ENCODE measurements at places on chromosomes 12 and 14.

DNA sequence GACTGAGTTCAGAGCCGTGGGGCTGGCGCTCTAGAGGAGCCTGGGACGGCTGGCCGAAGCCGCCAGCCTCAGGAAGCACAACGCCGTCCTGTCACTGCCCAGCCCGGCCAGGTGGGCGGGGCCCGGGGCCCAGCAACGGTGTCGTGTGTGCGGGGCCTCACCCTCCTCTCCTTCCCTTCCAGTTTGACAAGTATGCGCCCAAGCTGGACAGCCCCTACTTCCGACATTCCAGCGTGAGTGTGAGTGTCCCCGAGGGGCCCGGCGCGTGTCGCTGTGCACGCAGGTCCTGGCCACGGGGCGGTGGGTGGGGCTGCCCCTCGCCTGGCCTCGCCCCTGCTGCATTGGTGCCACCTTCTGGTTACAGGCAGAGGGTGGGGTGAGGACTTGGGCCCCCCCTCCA is 38.3 kb downstream of the LRCOL1 start:
- no peak for DNase-seq

- no peak for DNase-seq
Measured at GRCh38 chr12:20508962-20509361, 140.6 kb downstream of the PDE3A start.

GRCh38 chr12:120735181-120735580 is 9.6 kb downstream of the ACADS start:
- no peak for DNase-seq

GRCh38 chr12:24795699-24796347 is 153.1 kb downstream of the BCAT1 start:
- DNase-seq, result no peak

- DNase-seq, result peak; percentile 51
Measured at GRCh38 chr14:76050797-76051392, 65.3 kb downstream of the IFT43 start.

DNA sequence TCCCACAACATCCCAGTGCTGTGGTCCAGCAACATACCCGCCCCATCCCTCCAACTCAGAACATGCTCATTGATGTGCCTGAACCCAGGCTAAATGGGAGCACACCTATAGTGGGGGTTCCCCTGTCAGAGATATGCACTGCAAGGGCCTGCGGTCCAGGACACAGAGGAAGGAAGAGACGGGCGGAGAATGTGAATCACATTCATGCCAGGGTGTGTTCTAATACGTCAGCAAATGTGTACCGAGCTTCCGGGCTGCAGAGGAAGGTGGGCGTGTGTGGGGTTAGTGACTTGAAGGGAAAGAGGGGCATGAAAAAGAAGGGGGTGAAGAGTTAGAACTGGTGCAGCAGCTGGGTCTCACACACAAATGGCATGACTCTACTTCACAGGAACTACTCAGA is 83.7 kb downstream of the DPF3 start:
- peak; percentile 11 for DNase-seq

DNA sequence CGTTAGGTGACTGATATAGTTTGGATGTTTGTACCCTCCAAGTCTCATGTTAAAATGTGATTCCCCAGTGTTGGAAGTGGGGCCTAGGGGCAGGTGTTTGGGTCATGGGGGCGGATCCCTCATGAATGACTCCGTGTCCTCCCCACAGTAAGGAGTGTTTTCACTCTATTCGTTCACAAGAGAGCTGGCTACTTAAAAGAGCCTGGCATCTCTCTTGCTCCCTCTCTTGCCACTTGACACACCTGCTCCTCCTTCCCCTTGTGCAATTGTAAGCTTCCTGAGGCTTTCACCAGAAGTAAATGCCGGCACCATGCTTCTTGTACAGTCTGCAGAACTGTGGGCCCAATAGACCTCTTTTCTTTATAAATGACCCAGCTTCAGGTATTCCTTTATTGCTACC is 2.6 kb downstream of the IFI27L2 start:
- no peak for DNase-seq

GRCh38 chr12:12003609-12004008 is 67.1 kb upstream of the BCL2L14 start:
- DNase-seq, result no peak

GRCh38 chr14:68816183-68816942 is 23.5 kb upstream of the ZFP36L1 start:
- DNase-seq, result peak; percentile 89

DNA sequence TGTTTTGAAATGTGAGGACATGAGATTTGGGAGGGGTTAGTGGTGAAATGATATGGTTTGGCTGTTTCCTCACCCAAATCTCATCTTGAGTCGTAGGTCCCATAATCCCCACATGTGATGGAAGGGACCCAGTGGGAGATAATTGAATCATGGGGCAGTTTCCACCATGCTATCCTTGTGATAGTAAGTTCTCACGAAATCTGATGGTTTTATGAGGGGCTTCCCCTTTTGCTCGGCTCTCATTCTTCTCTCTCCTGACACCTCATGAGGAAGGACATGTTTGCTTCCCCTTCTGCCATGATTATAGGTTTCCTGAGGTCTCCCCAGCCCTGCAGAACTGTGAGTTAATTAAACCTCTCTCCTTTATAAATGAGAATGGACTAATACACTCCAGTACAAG is 18.0 kb downstream of the GALNT6 start:
- DNase-seq, result no peak

DNA sequence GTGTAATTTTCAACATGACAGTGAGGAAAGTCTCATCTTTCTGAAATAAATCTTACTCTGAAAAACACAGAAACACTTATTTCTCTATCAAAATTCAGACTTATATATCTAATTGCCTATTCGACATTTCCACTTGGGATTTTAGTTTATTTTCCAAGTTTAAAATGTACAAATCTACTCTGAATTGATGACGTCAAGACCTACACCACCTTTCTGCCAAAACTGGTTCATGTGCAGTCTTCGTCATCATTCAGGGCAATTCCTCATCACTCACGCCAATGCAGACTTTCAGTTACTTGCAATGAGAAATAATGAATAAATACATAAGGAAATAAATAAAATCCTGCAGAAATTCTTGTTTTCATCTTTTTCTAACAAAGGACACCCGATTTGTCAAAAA is 843.8 kb downstream of the C12orf50 start:
- no peak for DNase-seq

GRCh38 chr12:50110127-50110761 is 1.8 kb upstream of the COX14 start:
- no peak for DNase-seq

GRCh38 chr12:48947727-48948126 is 9.6 kb downstream of the ARF3 start:
- no peak for DNase-seq

DNA sequence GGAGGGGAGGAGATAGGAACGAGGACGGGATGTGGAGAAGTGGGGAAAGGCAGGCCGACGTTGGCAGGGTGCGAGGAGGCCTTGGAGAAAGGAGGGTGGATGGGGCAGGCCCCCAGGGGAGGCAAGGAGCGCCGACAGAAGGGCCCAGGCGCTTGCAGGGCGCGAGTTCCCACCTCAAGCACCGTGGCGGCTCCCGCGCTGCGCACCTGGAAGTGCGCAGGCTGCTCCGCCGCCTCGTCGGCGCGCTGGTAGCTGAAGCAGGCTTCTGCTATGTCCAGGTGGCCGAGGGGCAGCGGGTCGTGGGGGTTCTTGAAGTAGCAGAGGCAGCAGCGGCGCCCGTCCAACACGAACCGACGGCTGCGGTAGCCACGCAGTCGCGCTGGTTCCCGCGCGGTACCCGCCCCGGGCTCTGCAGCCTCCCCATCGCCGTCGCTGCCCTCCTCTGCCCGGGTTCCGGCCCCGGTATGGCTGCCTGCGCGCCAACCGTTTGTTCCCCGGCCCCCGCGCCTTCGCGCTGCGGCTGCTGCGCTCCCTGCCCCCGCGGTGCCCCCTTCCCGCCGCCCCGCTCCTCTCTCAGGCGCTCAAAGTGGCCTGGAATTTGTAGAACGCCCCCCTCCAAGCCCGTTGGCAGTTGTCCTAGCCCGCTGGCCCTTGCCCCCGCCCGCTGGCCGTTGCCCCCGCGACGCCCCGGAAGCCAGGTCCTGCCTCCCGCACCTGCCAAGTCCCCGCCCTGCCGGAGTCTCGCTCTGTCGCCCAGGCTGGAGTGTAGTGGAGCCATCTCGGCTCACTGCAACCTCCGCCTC is 1.1 kb upstream of the ACTR6 start:
- peak; percentile 70 for DNase-seq

- DNase-seq, result no peak
Measured at GRCh38 chr14:99952453-99952852, 112.8 kb upstream of the EVL start.

GRCh38 chr12:66304296-66304900 is 2.1 kb downstream of the HELB start:
- no peak for DNase-seq

DNA sequence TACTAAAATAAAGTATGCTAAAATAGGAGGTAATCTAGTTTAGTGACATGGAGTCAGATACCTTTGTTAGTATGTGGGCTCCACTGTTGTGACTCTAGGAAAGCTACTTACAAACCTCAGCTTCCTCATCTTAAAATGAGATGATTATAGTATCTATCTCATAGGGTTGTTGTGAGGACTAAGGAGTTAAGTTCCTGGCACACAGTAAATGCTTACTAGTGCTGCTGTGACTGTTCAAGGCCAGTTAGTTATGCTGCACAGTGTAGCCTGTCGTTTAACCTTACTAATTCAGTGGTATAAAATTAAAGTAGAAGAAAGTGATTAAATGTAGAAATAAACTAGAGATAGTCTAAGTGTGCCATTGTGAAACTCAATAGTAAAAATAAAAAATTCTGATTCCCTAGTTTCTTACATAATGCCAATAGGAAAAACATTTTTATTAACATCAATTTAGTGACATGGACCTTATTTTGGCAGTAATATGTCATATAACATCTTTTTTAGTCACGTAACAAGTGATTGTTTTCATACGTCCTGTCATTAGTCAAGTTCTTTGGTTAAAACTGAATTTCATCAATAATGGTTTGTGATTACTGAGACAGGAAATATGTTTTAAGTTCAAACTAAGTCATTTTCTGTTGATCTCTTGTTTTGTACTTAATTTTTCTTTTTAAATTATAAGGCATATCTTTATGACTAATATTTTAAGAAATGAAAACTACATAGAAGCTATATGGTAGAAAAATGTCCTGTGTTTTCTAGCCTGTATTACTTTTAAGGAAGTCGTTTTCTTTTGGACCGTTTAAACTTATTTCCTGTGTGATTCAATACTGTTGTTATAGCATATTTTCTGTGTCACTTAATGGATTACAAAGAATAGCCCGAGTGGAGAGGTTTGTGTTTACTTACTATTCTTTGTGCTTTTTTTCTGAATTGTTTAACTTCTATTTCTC is 74.0 kb downstream of the PCNX1 start:
- no peak for DNase-seq

DNA sequence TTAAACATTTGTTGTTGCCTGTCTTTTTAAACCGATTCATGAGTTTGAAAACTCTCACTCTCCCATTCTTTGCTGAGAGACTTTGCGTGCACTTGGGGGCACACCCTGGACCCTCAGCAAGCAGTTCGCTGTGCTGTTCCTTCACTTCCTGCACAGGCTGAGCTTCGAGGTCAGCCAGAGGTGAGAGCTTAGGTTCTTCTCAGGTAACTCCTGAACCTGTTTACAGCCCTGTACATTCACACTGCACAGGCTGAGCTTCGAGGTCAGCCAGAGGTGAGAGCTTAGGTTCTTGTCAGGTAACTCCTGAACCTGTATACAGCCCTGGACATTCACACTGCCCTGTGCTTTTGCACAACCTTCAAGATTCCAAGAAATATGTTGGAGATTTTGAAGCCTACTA is 9.8 kb upstream of the CLECL1 start:
- peak; percentile 30 for DNase-seq

GRCh38 chr14:100618763-100619320 is 31.6 kb upstream of the BEGAIN start:
- DNase-seq, result no peak

GRCh38 chr12:67891596-67891995 is 97.7 kb upstream of the IFNG-AS1 start:
- DNase-seq, result no peak

GRCh38 chr14:43198465-43198864 is 1308.6 kb downstream of the FSCB start:
- no peak for DNase-seq

- no peak for DNase-seq
Measured at GRCh38 chr12:90978117-90978770, 23.3 kb upstream of the CCER1 start.

GRCh38 chr12:113831016-113831415 is 135.1 kb downstream of the RBM19 start:
- no peak for DNase-seq

DNA sequence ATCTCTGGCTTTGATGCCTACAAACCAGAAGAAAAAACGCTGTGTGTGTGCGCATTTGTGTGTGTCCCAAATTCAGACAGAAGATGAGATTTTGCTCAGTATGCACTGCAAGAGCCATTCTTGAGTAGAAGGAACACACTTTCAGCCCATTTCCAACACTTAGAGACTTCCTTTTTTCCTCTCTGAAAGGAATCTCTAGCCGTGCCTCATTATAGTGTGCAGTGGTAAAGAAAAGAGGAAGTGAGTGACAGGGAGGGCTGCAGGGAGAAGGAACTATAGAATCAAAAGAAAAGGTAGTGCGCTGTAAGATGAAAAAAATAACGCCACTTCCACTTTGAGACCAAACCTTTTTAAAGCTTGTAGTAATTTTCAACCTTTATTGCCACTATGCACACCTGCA is 1400.9 kb upstream of the FLRT2 start:
- DNase-seq, result no peak

GRCh38 chr12:51959211-51959610 is 7.7 kb downstream of the ACVR1B start:
- no peak for DNase-seq

GRCh38 chr14:89618811-89619551 is 201.9 kb upstream of the FOXN3 start:
- peak; percentile 54 for DNase-seq

DNA sequence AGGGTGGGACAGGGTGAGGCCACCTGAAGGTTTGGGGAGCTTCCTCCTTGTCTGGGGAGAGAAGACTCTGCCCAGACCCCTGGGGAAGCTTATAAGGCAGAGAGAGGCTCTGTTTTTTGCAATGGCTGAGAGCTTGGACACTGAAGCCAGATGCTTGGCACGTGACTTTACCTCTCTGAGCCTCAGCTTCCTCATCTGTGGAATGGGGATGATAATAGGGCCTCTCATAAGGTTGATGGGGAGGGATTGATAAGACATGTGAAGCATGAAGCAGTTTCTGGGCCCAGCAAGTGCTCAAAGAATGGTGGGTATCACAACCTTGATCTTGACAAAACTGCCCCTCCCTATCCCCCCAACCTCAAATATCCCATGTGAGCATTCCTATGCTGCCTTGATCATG is 195.4 kb upstream of the LHX5 start:
- DNase-seq, result no peak

GRCh38 chr14:55071870-55072640 is 20.6 kb downstream of the MAPK1IP1L start:
- peak; percentile 16 for DNase-seq
